ENCODE measurements at places on chromosomes 13 and 19. TPM values are rescaled to one million over a fixed set of nuclear protein-coding genes. Genes with fewer than 3 reads are reported as not detected.

DNA sequence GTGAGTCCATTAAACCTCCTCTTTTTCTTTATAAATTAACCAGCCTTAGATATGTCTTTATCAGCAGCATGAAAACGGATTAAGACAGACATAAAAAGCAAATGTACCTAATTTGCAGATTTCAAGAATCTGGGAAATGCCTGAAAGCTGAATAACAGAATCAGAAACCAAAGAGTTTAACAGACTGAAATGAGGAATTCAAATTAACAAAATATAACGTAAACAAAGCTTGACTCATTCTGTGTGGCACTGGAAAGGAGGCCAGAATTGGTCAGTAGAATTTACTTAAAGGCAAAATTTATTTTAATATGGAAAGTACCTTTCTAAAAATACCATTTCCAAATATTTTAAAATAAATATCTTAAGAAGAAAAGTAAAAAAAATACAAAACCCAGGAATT lies 540.6 kb upstream of the HTR2A start:
- DNase-seq: no peak

The CERS1 gene
- total RNA-seq: 0.12 TPM

- no peak for DNase-seq
Measured at GRCh38 chr19:51689751-51690453, 3.2 kb upstream of the SPACA6 start.

The CYP4F12 gene
- 93.3 TPM for total RNA-seq

GRCh38 chr19:13053761-13054625 lies 48.7 kb downstream of the LYL1 start:
- DNase-seq: peak; percentile 80

The ZNF358 gene
- total RNA-seq: 56.2 TPM

The ZNF493 gene
- 16.1 TPM for total RNA-seq

DNA sequence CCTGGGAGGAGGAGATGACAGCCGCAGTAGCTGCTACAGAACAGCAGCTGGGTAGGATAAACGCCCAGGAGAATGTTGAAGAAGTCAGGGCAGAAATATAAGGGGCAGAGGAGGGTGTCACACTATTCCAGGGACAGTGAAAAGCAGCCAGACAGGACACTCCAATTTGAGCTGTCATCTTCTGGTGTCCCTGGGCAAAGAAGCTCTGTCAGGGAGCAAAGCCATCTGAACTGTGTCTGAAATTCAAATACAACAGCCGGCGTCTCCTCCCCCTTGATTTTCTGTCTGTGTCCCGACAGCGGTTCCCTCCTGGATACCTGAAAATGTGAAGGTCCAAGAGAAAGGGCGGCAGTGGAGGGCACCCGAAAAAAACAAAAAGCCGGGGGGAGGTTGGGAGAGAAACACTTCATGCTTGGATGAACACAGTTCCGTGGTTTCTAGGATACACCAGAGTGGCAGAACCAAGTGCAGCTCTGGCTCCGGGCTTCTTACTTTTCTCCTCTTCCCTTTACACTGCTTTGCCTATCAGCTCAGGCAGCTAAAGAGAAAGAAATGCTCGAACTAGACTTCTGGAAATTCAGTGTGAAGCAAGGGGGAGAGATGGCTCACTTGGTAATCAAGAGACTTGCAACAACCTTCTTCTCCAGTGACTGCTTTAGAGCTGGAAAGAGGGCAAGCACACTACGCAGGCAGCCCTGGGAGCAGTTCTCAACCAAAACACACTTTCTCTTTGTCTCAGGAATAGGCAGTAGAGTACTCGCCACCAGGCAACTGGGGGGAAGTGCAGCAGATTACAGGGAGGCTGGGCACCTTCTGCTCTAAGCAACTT lies 465.6 kb downstream of the ITGBL1 start:
- DNase-seq: no peak

DNA sequence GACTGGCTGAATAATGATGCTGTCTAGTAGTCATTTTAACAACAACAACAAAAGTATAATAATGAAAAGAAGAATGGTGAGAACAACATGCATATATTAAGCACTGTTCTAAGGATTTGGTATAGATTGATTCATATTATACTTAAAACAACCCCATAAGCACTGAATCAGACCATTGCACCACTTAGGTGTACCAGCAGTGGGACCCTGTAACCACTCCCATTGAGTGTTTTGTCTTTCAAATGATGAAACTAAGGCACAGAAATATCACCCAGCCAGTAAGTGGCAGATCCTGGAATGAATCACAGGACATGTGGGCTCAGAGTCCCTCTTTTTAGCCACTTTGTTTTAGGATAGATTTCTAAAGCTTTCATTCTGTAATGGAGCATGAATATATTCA lies 14.9 kb upstream of the TNFSF11 start:
- no peak for DNase-seq

- DNase-seq: no peak
Measured at GRCh38 chr13:98890186-98890585, 87.7 kb downstream of the DOCK9 start.

DNA sequence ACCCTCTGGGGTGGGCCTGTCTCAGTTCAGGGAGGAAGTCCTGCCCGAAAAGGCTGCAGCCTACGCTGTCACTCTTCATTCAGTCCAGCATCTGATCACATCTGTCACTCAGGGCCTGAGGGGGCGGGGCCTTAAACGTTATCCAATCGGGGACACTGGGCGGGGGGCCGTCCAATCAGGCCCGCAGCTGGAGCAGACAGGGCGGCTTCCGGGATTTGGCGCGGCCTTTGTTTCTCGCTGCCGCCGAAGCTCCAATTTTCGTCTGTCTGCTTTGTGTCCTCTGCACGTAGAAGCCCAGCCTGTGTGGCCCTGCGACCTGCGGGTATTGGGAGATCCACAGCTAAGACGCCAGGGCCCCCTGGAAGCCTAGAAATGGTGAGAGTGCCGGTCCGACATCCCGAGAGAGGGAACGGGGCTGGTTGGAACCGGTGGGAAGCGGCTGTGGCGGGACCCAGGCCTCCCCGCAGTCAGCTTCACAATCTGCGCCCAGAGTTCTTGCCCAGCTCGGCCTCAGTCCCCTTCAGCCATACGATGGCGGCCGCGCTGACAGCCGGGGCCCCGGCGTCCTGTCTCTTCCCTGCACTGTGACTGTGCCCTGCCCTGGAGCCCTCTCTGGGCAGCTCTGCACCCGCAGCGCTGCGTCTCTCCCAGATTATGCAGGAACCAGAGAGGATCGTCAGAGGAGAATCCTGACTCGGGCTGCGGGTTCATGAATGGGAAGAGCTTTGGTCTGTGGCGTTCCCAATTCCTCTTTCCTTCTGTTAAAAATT lies at the start of gene ZNF730:
ZNF730 (plus strand) TSS at position 224 of the 770 bp plus-strand sequence; CDS start at position 373, 149 bp downstream.
- DNase-seq: peak; percentile 83

- no peak for DNase-seq
Measured at GRCh38 chr13:76976490-76976889, 15.4 kb upstream of the CLN5 start.

The PKN1 gene
- total RNA-seq: 29.3 TPM

The ONECUT3 gene
- not detected for total RNA-seq

DNA sequence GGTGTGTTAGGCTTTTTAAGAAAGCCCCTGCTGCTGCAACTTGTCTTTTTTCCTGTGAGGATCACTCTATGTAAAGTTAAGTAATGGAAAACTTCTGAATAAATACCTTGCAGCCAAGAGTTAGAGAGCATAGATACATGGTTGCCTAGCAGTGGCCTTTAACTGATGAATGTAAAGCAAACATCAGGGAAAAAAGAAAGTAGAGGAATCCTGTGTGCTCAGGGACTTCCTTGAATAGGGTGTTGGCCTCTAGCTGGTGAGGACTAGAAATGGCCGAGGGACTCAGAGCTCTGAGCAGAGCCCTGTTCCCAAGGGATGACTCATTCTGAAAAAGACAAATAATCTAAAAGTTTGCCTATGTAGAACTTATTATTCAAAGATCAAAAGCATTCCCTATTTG lies 135.7 kb downstream of the MIPEP start:
- DNase-seq: no peak

- no peak for DNase-seq
Measured at GRCh38 chr19:54606891-54607784, 13.7 kb downstream of the LILRA1 start.

- DNase-seq: no peak
Measured at GRCh38 chr13:97515643-97516042, 81.7 kb downstream of the RAP2A start.

The LGALS7 gene
- not detected for total RNA-seq

DNA sequence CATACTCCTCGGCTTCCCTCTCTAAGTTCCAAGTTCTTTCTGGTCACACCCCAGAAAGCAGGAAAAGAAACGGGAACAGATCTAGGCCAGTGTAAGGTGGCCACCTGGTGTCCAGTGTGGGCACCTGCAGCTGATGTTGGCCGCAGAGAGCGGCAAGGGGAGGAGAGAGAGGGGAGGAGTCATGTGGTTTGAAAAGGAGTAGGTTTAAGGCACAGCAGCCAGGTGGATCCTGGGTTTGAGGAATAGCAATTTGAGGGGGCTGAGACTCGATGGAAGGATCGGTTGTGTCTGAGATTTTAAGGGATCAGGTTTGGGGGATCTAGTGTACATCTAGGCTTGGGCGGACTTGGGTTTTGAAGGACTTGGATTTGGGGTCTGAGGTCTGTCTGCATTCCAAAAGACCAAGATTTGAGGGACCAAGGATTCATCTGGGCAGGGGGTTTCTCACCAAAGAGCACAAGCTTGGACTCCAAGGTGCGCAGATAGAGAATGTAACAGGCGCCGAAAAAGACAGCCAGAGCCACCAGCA lies 1.2 kb downstream of the RABAC1 start:
- DNase-seq: peak; percentile 70

GRCh38 chr13:75764251-75764925 lies 128.3 kb downstream of the LMO7 start:
- no peak for DNase-seq

DNA sequence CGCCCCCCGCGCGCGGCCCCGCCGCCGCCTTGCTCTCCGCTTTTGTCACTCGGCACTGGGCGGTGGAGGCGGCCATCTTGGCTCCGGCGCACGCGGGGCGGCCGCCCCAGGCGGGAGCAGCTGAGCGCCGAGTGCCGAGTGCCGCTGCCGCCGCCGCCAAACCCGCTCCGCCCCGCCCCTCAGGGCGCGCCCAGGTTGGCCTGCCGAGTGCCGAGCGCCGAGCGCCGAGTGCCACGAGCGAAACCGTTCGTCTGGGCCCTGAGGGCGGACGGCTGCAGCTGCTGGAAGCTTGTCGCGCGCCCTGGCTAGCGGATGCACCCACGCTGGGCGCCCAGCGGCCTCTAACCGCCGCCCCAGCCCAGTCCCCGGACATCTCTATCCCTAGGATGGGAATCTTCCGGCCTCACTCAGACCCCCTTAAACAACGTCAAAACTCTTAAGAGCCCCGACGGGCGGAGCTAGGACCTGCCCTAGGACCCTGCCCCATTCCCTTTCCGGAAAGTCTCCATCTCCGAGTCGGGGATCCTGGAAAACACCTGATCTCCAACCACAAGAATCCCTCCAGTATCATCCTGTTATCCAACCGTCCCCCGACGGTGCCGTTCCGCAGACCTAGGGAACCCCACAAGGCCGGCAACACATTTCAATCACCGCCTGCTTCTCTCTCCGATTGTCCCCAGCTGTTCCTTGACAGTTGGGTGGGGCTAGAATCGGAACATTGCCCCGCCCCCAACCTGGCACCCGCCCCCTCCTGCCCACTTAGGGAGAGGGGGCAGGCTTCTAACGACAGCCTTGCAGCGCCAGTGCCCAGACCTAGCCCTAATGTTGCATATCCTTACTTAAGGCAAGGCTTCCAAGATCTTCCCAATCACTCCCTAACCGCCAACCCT lies 14.1 kb upstream of the AKAP8L start:
- peak; percentile 95 for DNase-seq

DNA sequence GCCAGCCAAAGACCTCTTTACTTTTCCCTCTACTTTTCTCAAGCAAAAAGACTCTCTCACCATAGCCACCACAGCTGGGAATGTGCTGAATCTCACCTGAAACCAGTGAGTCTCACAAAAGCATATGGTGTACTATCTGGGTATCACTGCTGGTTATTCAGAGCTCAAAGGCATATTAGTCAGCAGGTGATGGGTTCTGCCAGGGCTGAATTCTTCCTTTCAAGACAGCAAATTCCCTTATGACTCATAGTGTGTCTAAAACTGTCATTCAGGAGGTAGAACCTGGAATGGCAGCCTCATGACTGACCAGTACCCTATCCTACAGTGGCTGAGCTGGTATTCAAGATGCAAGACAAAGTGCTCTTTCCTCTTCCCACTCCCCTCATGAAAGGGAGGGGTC lies 2859.1 kb downstream of the PCDH9 start:
- DNase-seq: no peak

- no peak for DNase-seq
Measured at GRCh38 chr19:29145756-29146155, 67.2 kb downstream of the UQCRFS1 start.

- DNase-seq: no peak
Measured at GRCh38 chr19:6055013-6055795, 55.1 kb downstream of the RFX2 start.
